Mesenteric fat pad (tissue), 1 donor: ENCODE measurements at places on chromosomes 16 and 17. TPM values are rescaled to one million over a fixed set of nuclear protein-coding genes. Genes with fewer than 3 reads are reported as not detected.

DNA sequence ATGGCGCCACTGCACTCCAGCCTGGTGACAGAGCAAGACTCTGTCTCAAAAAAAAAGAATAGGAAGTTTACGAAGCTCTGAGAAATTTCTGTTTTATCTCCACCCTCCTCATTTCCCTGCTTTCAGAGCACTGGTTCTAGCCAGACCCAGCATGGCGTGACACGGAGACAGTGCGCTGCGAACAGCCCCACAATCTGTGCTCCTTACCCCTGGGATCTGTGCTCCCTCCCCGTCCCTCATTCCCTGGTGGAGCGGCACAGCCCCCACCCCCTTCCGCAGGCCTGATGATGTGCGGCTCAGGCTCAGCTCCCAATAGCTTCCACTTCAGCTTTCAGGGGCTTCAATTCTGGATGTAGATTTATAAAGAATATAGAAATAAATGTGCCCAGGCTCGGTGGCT is 56.1 kb upstream of the ENDOV start:
- DNase-seq, result no peak

DNA sequence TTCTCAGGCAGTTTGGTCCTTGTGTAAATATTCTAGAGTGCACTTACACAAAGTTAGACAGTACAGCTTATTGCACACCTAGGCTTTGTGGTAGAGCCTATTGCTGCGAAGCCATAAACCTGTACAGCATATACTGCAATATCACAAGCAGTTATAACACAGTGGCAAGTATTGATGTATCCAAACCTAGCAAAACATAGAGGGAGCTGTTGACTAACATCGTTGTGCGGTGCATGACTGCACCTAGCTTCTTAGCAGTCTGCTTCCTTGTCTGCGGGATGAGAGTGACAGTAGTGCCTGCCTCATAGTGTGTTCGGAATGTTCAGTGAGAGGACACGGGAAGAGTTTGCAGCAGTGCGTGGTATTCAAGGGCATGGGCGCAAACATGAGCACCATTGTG is 78.9 kb downstream of the MPRIP start:
- DNase-seq, result no peak

GRCh38 chr16:3497771-3498170 is 2.5 kb upstream of the C16orf90 start:
- no peak for DNase-seq

- DNase-seq, result no peak
Observed at GRCh38 chr16:1688807-1689560, 10.9 kb downstream of the JPT2 start.

- DNase-seq, result no peak
Observed at GRCh38 chr16:1154887-1155331, 2.0 kb downstream of the CACNA1H start.

- no peak for DNase-seq
Observed at GRCh38 chr17:66713533-66714042, 121.3 kb upstream of the CACNG5 start.

- DNase-seq, result no peak
Observed at GRCh38 chr17:42408061-42408460, 15.0 kb downstream of the CAVIN1 start.

GRCh38 chr17:77959126-77959925 is 823 bp downstream of the TNRC6C start:
- no peak for DNase-seq

DNA sequence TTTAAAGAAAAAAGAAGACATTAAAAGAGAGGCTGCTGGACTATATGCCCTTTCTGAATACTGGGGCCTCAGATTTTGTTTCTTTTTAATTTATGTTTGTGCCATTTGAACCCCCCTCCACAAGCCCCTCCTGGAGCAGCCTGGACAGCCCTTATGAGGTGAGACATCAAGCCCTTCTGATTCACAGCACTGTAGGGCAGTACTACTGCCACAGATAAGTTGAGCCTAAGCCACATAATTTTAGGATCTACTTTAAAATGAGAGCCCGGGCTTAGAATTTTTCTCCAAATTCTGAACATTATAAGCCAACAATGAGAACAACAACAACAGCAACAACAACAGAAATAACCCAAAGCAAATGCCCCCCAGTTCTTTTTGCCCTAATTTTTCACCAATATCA is 256.9 kb upstream of the SALL1 start:
- DNase-seq, result no peak

DNA sequence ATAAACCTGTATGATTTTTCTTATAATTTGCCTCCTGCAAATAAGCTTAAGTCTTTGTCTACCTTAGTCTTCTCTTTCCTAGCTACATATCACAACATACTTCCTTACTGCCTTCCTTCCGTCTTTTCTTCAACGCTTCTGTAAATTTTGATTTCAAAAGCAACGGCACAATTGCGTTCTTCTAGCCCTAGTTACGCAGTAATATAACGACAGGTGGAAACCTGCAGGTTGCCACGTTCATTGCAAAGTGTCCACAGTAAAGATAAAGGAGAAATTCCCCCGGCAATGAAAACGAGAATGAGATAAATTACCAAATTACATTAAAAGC is 546 bp upstream of the PSMD7 start:
- DNase-seq, result no peak

DNA sequence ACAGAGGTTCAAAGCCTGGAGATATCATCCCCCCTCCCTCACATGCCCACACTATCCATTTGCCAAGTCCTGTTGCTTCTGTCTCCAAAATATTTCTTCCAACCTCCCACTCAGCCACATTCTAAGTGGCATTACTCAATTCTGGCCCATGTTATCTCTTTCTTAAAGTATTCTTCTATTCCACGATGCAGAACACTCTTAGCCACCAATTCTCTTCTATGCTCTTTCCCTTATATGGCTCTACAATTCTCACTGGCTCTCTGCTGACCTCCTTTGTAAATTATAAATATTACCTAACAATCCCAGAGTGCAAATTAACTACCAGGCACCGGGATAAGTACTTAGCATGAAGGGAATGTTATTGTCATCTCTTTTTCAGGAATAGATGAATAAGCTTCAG is 82.4 kb downstream of the KCNJ2 start:
- DNase-seq, result no peak

- no peak for DNase-seq
Observed at GRCh38 chr16:79360267-79360666, 240.3 kb downstream of the MAF start.

DNA sequence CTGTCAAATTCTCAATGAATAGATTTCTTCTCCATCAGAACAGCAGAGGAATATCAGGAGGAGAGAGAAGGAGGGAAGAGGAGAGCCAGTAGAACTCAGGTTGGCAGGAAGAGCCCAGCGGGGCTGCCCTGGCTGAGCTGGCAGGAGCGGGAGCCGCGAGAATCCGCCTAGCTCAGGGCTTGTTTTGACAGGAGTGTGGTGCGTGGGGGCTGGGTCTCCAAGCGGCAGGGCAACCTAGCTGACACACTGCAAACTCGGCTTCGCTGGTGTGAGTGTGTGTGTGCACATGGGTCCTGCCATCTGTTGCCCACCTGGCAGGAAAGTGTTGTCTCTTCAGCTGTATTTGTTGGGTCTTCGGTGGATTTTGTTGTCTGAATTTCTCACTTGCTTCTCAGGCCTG is 27.9 kb upstream of the BCAR1 start:
- no peak for DNase-seq

DNA sequence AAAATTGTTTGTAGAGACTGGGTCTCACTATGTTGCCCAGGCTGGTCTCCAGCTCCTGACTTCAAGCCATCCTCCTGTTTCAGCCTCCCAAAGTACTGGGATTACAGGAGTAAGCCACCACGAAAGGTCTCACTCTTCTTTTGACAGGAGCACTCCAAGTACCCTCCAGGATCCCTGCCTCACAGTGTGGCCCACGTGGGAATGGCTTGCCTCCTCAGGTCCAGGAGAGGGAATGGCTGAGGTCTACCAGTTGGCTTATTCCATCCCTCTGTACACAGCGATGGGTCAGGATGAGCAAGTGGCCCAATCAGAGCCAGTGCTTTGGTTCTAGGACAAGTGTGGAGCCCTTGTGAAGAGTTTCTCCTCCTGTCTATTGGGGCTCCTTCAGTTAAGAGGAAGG is 73.7 kb upstream of the ZNF423 start:
- DNase-seq, result peak; percentile 51

- DNase-seq, result no peak
Observed at GRCh38 chr16:77599793-77600415, 122.4 kb upstream of the NUDT7 start.

GRCh38 chr16:64453646-64454045 is 668.2 kb downstream of the CDH11 start:
- DNase-seq, result no peak

DNA sequence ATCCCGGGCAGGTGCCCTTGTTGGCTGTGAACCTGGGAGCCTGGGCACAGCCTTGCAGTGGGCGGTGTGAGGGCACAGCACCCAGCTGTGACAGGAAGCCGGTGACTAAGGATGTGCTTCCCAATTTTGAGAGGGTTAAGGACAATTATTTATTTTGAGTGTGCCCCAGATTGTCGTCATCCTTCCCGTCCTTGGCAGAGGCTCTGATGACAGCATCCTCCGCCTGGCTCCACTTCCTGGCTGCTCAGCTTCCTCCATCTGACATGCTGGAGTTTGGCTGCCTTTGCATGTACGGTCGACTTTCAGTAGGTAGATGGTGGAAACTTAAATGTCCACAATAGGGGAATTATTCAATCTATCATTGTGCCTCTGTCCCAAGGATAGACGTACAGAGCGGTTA is 282.4 kb upstream of the EEF2KMT start:
- DNase-seq, result no peak

- DNase-seq, result no peak
Observed at GRCh38 chr16:23384878-23385277, 68.1 kb downstream of the COG7 start.

DNA sequence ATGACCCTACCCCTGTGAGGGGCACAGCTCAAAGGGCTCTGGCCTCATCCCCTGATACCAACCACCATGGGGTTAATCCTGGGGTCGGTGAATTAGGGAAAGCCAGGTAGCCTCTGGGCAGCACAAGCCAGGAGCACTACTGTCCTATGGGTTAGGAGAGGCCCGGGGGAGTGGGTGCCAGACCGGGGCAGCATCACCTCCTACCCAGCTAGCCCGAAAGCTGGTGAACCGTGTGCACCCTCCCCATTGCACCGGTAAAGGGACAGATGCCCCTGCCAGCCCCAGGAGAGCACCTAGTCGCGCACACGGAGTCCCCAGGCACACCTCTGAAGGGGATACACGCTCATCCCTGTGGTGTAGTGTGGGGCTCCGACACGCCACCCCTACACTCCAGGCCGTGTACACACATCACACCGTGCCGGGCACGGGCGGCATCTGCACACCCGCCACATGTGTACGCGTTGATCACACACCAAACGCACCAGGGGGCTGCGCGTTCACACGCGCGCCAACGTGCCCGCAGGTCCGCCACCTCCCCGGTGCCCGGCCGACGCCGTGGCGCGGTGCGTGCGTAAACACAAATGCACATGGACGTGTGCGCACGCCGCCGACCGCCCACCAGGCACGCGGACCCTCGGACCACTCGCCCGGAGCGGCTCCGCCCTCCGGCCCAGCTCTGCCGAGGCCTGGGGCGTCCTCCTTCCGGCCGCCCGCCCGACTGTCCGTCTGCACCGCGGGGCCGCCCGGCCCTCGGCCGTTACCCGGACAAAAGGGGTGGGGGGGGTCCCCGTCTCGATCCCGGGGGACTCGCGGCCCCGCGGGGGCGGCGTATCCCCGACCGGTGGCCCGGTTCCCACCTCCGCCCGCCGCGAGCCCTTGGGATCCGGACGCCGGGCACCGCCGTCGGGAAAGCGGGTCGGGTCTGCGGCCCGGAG is 785 bp downstream of the UBALD1 start:
- no peak for DNase-seq

DNA sequence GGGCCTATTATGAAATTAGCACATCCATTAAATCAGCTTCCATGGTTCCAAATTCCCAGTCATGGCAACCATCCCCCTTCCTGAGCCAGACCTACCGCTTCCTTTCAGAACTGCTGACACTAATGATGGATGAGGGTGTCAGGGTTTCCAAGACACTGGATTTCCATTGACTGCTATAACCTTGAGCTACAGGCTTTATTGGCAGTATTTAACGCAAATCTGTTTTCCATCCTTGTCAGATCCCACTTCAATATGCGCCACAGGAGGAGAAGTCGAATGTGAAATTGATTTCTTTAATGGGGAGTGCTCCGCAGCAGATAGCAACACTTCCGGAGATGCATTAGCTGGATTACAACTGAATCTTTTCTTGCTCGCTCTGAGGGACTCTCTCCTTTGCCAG is 197.1 kb downstream of the HS3ST4 start:
- DNase-seq, result no peak

- peak; percentile 85 for DNase-seq
Observed at GRCh38 chr16:86089334-86089900, 190.5 kb downstream of the IRF8 start.

GRCh38 chr17:79699386-79700036 is 31.2 kb upstream of the ENPP7 start:
- no peak for DNase-seq

- DNase-seq, result no peak
Observed at GRCh38 chr16:49986351-49987124, 38.5 kb upstream of the CNEP1R1 start.

GRCh38 chr16:88693420-88694177 is 7.3 kb upstream of the SNAI3 start:
- no peak for DNase-seq

GRCh38 chr17:76005263-76006149 is 4.9 kb downstream of the CDK3 start:
- DNase-seq, result no peak

GRCh38 chr17:50697663-50698272 is 9.9 kb downstream of the ANKRD40 start:
- no peak for DNase-seq

GRCh38 chr17:58375811-58376210 is 23.8 kb upstream of the SUPT4H1 start:
- no peak for DNase-seq

DNA sequence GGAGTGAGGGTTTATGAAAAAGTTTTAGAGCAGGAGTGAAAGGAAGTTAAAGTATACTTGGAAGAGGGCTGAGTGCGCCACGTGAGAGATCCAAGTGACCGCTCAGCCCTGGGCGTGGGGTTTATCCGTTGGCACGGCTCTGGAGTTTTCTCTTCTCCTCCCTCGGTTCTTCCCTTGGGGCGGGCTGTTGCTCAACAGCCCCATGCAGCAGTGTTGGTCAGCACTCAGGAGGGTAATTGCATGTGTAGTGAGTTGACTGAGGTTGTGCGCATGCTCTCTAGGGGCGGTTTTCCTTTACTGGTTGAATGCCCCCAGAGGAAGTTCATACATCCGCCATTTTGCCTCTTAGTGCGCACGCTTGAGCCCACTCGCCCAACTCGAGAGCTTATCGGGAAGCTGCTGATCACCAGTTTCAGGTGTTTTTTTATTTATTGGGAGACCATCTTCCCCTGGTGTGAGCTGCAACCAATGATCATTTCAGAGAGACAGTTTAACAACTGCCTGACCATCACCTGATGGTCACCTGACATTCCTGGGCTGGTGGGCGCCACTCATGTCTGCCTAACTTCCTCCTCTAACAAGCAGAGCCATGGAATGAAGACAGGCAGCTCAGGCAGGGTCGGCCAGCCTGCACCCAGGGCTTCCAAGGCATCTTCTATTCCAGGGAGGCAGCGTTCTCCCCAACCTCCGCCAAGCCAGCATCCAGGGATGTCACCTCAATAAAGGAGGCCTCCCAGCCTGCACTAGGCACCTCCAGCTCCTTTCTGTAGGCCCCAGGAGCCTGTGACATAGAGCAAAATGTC is 41.3 kb upstream of the DNAH17 start:
- no peak for DNase-seq

Gene SULT1A4
- total RNA-seq, result 11.6 TPM

Gene KRT9
- total RNA-seq, result not detected

Gene NPIPB6
- 4.7 TPM for total RNA-seq

Gene AGRP
- not detected for total RNA-seq

Gene MMP15
- 23.2 TPM for total RNA-seq

Gene INCA1
- 0.71 TPM for total RNA-seq

Gene HSD17B1
- 3.2 TPM for total RNA-seq

Gene PROCA1
- total RNA-seq, result 1.3 TPM

Gene RBFOX1
- not detected for total RNA-seq

Gene PSMD11
- total RNA-seq, result 104 TPM

Gene CDH13
- 18.3 TPM for total RNA-seq

Gene KRTAP9-4
- not detected for total RNA-seq
